Activated CD4-positive, CD25-positive, alpha-beta regulatory T cell treated with anti-CD3 and anti-CD28 coated beads, Interleukin-2, amount 50 U/mL, for 72 hours (primary cell): ENCODE measurements at places on chromosomes 3 and 15.

- no peak for DNase-seq
Observed at GRCh38 chr15:60017538-60018520, 13.7 kb downstream of the FOXB1 start.

DNA sequence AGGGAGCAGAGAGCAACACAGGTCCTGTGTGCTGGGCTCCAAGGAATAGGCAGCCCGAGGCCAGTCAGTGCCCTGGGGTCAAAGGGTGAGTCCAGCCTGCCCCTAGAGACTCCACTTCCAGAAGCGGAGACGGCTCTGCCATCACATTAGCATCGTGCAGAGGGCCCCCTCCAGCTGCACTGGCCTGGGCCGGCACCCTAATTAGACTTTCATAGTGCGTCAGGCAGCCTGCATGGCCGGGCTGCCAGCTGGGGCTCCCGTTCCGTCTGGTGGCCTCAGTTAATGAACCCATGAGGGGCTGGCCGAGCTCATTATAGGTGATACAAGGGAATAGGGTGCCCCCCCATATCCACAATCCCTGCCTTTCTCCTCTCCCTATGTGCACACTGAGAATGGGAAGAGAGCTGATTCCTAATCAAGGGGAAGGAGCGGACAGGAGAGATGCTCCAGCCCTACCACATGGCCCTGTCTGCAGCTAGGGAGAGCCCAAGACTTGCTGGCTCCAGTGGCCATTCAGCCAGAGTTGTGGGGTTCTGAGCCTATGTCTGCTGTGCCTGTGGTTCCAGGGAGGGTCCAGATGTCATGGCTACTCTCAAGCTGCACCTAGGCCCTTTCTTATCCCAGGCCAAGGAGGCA lies 128.0 kb downstream of the SRGAP3 start:
- DNase-seq: no peak

DNA sequence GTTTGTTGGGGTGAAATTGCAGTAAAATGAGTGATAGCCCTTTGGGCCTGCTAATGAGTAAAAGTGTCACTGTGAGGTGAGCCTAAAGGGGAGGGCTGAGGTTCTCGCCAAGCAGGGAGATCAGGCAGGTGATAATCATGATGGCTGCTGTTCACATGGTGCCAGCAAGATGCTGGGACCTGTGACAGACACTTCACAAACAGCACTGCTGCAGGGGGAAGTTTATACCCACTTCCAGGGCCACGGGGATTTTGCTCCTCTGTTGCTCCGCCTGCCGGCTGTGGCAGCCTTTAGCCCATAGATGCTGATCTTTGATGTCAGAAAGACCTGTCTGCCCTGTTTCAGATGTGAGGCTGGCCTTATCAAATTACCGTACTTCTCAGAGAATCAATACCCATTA lies 96.7 kb downstream of the SV2B start:
- no peak for DNase-seq

DNA sequence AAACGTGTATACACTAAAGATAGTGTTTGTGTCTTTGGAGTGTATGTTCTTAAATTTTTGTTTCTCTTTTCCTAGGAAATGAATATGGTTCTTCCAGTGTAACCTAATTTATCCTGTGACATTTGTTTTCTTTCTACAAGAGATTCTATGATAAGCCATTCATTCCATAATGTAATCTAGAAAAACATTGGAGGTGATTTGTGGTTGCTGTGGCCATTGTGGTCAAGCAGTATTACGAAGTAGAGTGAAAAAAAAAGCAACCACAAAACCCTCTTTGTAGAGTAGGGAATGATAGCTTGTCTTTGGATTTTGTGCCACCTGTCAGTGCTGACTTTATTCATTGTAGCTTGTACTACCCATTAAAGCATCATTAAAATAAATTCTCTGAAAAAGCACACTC lies 1209.6 kb downstream of the ZPLD1 start:
- no peak for DNase-seq

DNA sequence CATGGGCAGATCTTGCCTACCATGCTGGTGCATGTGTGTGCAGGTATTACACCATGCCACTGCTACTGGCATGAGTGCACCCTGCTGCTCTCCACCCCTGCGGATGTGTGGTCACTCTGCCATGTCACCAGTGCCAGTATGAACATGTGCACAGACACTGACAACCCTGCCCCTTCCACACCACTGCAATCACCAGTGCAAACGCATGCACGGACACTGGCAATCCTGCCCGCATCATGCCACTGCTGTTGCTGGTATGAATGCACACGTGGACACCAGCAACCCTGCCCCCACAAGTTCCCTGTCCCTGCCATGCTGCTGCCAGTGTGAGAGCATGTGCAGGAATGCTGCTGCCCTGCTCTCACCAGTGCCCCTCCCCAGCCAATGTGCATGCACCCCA lies 24.8 kb upstream of the TUBGCP5 start:
- no peak for DNase-seq

DNA sequence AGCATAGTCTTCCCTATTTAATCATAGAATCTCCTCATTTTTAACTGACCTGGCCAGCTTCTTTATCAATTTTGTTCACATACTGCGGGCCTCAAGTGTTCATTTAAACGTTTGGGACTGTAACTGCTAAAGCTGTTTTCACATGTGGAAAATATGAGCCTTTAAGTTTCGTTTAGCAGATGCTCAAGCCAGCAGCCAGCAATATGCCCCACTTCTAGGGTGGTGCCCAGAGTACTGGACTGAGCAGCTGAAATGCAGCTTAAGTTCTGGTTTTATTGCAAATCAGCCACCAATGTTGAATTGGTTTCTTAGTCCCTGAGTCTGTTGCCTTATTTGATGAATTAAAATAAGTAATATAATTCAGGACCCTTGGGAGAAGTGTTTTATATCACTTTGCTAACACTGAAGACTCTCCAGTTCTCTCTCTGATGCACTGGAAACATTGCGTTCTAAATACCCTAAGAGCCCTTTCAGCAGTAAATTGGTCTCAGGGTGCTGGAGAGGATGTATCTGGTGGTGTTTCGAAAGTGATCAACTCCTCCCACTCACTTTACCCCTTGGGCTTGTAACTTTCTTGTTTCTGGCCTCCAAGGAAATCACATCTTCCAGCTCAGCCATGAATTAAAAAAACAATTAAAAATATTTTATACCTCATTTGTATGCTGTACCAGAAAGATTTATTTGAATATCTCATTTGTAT lies 61.7 kb downstream of the B3GALNT1 start:
- no peak for DNase-seq

GRCh38 chr3:52534281-52535183 lies 875 bp upstream of the NT5DC2 start:
- peak; percentile 30 for DNase-seq

DNA sequence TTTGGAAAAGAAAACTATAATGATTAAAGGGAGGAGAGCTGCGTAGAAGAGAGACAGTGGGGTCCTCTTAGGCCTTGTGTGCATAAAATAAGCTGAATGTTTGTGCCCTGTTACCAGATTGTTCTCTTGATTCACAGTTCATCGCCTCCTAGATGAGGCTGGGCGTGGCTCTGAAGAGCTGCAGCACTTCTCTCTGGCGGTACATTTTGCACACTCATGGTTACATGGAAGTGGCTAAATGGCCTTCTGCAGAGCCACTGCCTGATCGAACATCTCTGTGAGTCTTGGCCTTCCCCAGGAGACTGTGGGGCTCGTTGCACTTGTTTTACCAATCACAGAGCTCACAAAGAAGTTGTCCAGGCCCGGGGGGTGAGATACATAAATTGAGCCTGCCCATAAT lies 208.8 kb downstream of the GABRG3 start:
- DNase-seq: no peak

DNA sequence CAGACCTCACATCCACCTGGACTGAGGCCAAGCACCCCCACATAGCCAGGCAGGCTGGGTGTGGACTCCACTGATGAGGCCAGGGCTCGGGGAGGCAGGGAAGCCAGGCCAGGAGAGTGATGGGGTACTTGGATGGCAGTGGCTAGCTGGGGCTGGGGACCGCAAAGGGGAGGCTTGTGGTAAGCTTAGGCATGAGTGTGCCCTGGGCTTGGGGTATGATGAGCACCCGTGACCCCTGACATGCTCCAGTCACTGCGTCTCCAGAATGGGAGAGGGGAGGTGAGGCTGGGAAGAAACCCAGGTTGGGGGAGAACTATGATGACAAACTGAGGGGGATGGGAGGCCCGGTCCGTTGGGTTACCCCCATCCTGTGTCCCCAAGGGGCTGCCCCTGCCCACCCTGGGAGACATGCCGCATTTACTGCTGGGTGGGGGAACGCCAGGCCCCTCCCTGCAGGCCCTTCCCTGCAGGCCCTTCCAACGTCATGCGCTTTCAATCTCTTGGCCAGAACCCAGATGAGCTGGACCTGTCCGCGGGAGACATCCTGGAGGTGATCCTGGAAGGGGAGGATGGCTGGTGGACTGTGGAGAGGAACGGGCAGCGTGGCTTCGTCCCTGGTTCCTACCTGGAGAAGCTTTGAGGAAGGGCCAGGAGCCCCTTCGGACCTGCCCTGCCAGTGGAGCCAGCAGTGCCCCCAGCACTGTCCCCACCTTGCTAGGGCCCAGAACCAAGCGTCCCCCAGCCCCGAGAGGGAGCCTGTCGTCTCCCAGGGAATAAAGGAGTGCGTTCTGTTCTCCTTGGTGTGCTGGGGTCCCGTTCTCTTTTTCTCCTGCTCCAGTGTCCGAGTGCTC lies 34.1 kb downstream of the TSPAN3 start:
- peak; percentile 27 for DNase-seq

- no peak for DNase-seq
Observed at GRCh38 chr3:6449099-6449498, 411.8 kb upstream of the GRM7 start.

DNA sequence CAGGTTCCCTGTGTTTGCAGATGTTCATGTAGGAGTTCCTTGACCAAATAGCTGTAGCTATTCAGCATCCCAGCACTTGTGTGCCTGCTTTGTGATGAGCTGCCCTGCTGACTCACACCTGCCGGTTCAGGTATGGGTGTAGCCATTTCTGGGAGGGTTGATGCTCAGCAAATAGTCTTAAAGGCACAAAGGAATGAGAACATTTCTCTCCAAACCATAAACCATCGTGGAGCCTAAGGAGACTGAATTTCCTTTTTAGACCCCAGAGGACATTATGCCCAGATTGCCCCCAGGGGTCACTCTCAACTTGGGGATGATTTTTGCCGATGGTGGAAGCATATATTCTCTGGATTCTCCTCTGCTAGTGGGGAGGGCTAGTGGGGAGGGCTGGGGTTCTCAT lies 80.6 kb downstream of the ADAMTSL3 start:
- DNase-seq: no peak

DNA sequence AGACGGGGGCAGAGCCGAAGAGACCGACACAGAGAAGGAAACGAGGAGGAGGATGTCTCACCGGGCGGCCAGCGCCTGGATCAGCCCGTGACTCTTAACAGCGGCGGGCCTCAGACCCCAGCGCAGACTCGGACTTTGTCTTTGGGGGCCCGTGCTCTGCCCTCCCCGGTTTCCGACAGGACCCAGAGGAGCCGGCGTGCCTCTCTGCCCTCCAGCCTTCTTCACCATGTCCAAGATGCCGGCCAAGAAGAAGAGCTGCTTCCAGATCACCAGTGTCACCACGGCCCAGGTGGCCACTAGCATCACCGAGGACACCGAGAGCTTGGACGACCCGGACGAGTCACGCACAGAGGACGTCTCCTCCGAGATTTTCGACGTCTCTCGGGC lies 1.0 kb downstream of the TSC22D2 start:
- no peak for DNase-seq

- no peak for DNase-seq
Observed at GRCh38 chr15:64050281-64051092, 4.2 kb upstream of the DAPK2 start.
